ENCODE measurements at places on chromosomes 12 and 14. TPM values are rescaled to one million over a fixed set of nuclear protein-coding genes. Genes with fewer than 3 reads are reported as not detected.

Gene DBX2
- 0.07 TPM for total RNA-seq

Gene HSPB8
- total RNA-seq: 504 TPM

Gene NUAK1
- total RNA-seq: 38.8 TPM

Gene CELA1
- total RNA-seq: not detected

Gene CCDC196
- total RNA-seq: not detected

Gene MARK3
- total RNA-seq: 127 TPM

Gene SRRM4
- total RNA-seq: 0.42 TPM

Gene TSPAN11
- 2.6 TPM for total RNA-seq

Gene CLEC1A
- total RNA-seq: 4.4 TPM

Gene SERPINA12
- total RNA-seq: not detected

Gene PAX9
- not detected for total RNA-seq

DNA sequence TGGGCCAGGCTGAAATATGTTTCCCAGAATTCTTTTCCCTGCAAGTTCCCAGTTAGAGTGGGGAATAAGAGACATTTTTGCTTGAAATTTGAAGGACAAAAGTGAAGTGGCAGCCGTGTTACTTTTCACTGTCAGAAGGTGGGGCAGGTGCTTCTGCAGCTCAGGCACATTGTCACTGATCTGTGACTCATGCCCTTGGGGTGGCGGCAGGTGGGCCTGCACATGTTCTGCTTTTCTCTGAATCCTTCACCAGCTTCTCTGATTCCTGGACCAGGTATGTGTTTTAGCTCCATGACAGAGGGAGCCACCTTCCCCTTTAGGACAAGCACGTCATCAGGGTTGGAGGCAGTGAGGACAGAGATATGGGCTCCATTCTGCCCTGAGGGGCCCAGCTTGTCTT lies 11.7 kb upstream of the KCNA5 start:
- no peak for DNase-seq

GRCh38 chr12:104457746-104458693 lies 1.3 kb downstream of the CHST11 start:
- DNase-seq: peak; percentile 55

DNA sequence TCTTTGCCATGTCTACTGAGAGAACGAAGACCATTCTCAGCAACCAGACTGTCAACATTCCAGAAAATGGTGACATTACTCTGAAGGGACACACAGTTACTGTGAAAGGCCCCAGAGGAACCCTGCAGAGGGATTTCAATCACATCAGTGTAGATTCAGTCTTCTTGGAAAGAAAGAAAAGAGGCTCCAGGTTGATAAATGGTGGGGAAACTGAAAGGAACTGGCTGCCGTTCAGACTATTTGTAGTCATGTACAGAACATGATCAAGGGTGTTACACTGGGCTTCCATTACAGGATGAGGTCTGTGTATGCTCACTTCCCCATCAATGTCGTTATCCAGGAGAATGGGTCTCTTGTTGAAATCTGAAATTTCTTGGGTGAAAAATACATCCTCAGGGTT lies 29.7 kb upstream of the PSMA6 start:
- DNase-seq: no peak

GRCh38 chr14:99887407-99887806 lies 94.2 kb downstream of the EML1 start:
- no peak for DNase-seq

DNA sequence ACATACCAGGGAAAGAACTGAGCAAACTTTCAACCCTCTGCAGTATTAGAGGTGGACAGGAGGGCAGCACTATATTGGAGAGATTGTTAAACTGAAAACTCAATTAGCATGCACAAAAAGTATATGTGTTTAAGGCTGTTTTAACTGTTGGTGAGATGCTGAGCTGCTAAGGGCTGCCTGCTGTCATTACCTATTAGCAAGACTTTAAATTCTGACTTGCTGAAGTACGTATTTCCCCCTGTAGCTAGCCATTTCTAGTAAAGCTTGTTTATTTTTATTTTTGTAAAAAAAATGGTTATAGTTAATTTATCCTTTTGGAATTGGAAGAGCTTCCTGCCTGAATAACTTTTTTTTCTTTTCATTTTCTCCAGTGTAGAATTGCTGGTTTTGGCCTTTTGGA lies 92.2 kb downstream of the CACNA1C start:
- no peak for DNase-seq

DNA sequence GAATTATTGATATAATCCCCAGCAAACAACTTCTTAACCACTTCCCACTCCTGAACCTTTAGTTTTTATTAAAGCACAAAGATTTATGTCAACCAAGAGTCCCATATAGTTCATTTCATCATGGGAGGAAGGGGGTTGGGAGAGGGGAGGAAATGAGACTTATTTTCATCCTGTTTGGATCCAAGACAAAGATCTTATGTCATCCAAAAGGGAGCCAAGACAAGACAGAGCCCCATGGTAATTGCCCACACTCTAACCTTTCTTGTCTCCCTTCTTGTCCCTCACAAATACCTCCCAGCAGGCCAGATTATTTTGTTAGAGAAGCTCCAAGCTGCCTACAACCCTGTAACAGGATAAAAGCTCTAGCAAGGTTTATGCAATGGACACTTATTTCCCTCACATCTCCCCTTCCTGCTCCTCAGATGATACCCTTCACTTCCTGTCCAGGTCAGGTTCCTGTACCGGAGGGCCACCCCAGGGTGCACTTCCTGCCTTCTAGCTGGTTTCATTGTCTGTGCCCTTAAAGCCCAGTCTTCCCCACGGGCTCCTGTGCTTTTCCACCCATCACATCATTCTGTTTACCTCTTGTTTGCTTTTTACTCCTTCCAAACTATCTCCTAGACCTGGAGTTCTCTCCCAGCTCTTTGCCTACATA lies 123.7 kb upstream of the MDM1 start:
- no peak for DNase-seq

DNA sequence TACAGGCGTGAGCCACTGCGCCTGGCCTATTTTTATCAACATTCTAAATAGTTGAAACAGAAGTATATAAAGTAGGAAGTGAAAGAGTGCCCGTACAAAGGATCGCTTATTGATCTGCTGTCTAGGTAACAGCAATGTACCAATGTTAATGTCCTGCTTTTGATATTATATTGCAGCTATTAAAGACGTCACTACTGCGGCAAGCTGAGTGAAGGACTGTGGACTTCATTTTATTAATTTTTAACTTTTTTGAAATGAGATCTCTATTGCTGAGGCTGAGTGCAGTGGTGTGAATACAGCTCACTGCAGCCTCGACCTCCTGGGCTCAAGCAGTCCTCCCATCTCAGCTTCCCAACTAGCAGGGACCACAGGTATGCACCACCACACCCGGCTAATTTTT lies 10.8 kb downstream of the PTGR2 start:
- DNase-seq: no peak

DNA sequence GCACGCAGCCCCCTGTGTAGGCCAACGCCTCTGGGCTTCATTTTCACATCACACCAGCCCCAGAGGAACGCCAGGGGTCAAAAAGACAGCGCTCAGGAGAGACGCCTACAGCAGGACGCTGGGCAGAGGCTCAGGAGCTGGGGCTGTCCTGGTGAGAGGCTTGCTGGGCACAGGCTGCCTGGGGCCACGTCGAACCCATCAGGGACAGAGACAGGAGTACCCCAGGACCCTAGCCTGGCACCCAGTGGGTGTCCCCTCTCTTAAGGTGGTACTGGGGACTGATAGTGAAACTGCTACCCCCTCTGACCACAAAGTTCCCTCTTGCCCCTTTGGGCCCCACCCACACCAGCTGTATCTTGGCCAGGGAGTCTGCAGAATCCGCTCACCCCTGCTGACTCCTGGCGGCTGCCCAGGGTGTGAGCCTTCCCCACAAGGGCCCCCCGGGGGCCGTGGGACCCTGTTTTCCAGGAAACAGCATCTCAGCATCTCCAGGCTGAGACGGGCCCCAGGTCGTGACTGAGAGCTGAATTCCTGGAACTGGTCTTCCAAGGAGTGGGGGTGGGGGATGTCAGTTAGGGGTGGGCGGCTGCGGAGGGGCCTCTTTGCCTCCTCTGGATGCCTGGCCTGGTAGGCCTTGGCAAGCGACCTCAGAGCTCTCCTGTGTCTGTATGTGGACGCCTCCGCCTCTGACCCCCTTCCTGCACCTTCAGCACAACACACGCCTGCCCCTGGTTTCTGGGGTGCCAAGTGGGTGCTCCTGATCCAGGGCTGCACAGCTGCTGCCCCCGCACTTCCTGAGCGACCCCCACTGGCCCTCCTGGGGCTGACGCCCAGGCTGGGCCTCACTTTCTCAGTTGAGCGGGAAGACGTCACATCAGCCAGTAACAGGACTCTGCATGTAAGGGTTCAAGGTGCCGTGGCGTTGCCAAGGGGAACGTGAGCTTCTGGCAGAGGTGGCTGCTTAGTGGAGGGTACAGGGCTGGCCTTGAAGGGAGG lies 321.9 kb upstream of the RTL1 start:
- DNase-seq: no peak

DNA sequence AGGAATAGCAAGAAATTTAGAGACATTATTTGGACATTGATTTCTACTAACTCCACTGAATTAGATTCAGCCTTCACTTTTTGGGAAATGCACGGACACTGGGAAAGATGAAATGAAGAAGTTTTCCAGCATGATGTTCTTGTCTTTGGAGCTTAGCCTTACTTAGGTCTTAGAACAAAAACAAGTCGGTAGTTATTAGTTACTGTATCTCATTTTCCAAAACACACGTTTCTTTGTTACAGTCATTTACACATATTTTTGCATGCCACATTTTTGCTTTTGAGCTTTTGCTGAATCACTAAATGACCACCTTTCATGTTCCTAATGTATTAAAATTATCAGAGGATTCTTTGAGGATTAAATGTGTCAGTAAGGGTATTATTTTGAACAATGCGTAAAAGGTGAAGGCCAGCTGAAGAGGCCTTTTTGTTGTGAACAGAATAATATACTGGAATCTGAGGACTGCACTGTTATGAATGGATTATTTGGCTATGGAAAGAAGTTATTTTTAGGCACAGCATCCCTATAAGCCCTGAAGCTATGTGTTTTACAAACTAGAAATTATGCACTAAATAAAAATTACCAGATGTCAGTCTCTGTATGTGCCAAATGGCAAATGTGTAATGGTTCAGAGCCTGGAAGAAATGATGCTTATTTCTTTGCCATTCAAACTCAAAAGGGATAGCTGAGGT lies 138.2 kb downstream of the SRGAP1 start:
- DNase-seq: no peak

- no peak for DNase-seq
These were observed 73.5 kb upstream of the GPHB5 start for GRCh38 chr14:63392236-63392635.

GRCh38 chr14:101726295-101726953 lies 35.1 kb upstream of the PPP2R5C start:
- no peak for DNase-seq

DNA sequence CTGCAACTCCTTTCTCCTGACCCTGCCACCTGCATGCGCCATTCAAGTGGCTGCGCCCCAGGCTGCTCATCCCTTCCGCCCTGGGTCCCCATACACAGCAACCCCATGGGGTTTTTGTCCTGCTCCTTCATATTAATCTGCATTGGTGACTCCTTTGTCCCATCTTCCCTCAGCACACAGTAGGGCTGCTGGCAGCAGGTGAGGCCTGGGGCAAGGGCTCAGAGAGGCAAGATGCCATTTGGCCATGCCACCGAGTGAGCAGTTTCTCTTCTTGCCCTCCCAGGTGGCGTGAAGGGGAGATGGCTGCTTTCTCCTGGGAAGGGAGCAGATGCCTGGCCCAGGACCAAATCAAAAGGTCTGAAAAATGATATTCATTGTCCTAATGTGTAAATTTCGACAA lies 9.1 kb downstream of the RTL1 start:
- no peak for DNase-seq

GRCh38 chr12:91483471-91483985 lies 300.9 kb upstream of the DCN start:
- no peak for DNase-seq

- DNase-seq: peak; percentile 48
These were observed 395 bp upstream of the BRI3BP start for GRCh38 chr12:124992874-124993625.

GRCh38 chr14:40028991-40029390 lies 596.8 kb upstream of the FBXO33 start:
- DNase-seq: no peak

DNA sequence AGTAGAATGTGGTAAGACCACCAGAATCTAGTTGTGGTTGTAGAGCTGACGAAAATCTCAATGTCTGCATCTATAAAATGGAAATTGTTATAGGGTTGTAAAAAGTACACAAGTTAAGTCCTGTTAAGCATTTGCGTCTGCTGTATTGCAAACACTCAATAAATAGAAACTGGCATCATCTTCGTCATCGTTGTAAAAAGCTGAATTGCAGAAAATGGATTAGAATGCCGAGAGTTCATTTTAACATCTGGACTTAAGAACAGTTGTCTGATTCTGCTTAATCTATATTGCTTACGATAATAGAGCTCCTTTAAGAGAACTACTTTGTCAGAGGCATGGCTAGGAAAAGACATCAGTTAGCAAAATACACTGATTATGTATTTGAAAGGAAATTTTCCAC lies 33.2 kb downstream of the KCNMB4 start:
- no peak for DNase-seq

DNA sequence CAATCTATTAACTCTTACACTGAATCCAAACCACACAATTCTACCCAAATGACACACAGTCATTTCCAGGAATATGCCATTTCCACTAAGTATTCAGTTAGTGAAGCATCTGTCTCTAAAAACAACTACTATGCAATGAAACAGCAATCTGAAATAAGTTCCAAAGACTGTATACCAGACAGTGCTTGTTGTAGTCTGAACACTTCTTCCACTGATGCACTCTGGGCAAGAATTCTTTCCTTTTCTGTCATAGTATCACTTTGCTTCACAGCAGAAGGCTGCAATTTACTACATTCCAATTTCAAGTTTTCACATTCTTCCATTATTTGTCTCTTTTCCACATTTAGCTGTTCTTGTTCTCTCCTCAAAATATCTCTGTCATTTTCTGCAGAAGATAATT lies 25.8 kb downstream of the TRIP11 start:
- DNase-seq: no peak

DNA sequence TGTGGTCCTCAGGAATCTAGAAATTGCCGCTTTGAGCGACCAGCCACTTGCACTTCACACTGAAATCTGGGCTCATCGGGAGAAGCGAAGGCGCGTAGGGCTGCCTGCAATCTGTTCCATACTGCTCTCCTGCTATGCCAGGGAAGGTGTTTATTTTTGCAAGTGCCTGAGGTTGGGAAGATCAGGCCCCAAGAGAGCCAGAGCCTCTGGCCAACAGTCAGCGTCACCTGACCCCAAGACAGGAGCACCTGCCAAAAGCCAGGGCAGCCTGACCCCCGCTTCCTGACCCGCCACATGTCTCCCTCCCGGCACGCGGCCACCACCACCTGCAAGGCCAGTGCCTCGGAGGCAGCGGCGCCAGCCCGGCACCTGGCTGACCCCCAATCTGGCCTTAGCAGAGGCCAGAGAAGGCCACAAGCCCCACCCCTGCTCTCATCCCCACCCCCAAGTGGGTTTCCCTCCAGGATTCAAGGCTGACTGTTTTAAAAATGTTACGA lies 94.4 kb downstream of the CHGA start:
- peak; percentile 84 for DNase-seq

All from left ventricle myocardium superior (tissue), 1 donor.